ENCODE measurements at places on chromosomes 13 and 19.

GRCh38 chr13:27915301-27916207, 4.2 kb upstream of the PDX1 start:
- no peak for DNase-seq

DNA sequence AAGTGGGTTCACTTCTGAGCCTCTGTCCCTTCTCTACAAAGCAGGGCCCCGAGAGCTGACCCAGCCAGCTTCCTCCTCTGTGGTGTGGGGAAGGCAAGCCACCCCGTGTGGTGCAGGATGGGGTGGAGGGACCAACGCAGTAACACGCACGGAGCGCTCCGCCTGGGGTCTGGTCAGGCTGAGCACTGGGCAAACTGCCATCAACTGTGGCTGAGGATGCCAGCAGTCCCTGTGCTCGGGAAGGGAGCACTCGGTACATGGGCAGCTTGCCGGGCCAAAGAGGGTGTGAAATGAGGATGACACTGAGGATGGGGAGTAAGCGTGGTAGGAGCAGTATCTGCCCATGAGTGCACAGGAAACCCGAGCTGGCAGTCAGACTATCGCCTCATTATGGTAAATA, 7.6 kb upstream of the GMIP start:
- DNase-seq: no peak

DNA sequence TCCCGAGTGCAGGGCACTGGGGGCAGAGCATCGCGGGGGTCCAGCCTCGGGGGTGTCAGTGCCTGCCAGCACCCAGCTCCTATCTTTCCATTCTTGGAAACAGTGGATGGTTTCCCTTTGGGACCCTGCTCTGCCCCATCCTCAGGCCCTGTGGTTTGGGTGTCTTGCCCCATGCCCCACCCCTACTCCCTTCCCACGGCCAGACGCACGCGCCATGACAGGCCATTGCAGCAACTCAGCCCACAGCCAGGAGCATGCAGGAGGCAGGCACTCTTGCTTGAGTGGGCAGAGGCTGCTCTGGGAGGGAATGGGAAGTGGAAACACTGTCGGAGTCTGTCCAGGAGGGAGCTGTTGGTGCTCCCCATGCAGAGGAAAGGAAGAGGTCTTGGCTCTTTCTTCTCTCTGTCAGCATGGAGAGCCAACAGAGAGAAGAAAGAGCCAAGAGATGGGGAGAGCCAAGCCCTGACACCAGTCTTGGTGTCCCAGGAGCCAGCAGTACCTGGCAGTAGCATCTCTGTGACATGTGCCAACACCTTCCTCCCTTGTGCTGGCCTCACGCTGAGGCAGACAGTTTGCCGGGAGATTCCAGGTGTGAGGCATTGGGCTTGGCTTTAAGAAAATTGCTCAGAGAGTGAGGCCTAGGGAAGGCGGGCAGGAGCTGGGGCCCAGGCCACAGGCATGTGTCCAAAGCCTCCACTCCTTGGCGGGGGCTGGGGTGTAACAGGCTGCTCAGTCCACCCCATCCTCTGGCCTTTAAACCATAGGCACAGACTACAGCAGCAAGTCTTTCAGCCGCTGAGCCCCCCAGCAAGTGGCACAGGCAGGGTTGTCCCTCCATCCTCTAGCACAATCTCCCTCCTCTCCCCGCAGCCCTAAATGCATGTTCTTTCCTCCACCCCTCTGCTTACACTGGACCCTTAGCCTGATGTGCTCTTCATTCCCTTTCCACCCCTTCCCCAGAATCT, 86.7 kb upstream of the UQCRFS1 start:
- DNase-seq: no peak

DNA sequence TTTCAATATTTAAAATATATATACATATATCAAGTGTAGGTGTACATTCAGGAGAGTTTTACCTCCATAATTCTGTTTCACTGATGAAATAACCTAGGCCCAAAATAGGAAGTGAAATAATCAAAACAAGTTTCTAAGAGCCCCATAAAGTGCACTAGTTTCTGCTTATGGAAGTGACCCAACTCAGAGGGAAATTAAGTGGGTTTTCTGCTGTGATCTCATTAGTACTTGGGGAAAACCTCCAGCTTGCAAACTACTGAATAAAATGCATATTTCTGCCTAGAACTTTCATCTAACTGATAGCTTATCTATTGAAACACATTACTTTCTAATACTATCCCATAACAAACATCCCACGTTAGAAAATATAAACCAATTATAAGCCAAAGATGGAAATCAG, 45.4 kb upstream of the MIR17HG start:
- DNase-seq: no peak

DNA sequence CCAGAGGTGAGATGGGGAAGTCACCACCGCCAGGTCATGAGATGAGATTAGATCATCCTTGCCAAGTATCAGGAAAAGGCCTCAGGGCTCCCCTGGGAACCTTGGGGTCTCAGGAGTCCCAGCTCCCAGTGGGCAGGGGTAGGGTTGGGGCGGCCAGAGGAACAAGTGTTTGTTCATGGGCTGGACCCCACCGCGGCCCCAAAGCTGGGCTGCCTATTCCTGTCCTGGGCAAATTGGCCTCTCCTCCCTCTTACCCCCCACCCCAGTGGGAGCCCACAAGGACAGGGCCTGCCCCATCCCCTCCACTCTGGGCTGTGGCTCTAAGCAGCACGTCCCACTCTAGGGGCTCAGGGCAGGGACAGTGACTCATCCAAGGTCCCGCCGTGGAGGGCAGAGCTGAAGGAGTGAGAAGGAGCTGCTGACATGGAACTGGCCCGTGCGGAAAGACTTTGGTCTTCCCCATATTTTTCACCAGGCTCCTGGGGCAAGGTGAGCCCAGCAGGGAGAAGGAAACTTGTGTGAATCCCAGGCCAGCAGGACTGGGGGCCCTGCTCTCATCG, 4.0 kb upstream of the HCN2 start:
- DNase-seq: no peak

- DNase-seq: no peak
These were observed 12.7 kb downstream of the ARHGAP45 start for GRCh38 chr19:1079566-1080111.

DNA sequence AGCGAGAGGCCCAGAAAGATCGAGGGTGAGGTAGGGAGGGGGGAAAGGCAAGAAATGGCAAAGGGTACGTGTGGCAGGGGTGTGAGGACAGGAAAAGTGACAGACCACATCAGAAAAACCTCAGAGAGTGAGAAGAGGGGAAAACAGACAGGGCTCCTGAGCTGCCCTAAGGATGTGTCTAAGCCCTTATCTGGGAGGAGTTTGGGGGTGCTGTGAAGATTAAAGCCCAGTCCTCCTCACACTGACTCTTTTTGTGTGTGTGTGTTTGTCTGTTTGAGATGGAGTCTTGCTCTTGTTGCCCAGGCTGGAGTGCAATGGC, 703 bp upstream of the PTH2 start:
- DNase-seq: peak; percentile 48

DNA sequence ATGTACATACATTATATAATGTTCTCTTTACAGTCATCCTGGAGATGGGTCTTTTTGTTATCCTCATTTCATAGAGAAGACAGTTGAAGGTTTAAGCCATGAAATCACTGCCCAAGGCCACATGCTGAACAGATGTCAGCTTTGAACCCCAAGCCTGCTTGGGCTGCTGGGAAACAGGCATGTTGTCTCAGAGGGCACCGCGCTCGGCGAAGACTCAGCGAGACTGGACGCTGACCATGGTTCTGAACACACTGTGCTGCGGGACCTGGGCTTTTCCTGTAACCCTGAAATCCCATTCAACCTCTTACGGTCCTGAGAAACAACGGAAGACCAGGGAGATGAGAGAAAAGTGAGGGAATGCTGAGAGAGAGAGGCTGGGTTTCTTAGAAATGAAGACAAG, 27.3 kb downstream of the LRFN3 start:
- no peak for DNase-seq

- no peak for DNase-seq
These were observed 2.4 kb downstream of the COX7A1 start for GRCh38 chr19:36149673-36150406.

GRCh38 chr19:14366529-14366928, 14.7 kb upstream of the ADGRE5 start:
- DNase-seq: peak; percentile 94

- DNase-seq: no peak
These were observed 2.4 kb downstream of the NCAN start for GRCh38 chr19:19214159-19214490.

GRCh38 chr13:51728275-51728673, 75.7 kb downstream of the DHRS12 start:
- no peak for DNase-seq

DNA sequence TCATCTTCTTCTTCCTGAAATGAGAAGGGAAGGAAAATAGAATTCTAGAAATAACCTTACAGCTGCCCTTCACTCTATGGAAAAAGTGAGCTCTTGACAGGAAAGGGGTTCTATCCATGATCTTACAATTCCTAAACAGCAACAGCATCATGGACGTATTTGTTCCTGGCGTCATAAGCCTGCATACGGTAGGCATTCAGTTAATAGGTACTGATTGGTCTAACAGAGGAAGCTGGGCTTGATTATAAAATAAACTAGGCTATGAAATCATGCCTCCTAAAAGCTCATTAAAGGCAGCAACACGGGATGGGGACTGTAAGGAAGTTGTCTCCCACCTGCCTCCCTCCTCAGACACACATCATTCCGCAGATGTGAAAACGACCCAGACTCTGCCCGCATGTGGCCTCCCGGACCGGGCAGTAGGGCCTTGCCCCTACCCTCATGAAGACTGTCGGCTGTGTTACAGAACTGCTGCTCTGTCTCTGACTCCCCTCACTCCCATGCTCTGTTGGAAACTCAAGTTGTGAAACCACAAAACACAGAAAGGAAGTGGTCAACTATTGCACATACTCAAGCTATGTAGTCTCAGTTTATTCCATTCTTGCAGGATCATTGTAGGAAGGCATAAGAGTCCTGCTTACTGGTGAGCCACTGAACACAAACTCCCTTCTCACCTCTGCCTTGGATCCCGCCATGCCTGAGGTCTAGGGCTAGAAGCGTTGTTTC, 129.8 kb downstream of the DLEU7 start:
- DNase-seq: peak; percentile 92

DNA sequence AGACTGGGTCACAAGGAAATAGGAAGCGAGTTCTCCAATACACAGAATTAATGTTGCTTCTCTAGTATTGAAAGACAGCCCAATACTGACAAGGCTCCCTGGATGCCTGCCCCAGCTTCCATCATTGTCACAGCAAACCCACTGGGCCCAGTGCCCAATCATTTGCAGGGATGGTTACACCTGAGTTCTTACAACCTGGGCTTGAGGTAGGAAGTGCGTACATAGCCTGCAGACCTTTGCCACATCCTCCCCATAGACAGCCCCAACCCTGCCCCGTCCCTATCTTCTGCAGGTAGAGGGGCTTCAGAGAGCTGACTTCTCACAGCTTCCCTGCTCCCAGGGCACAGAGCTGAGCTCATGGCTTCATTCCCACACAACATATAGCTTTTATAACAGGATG, 108.1 kb upstream of the UBL3 start:
- no peak for DNase-seq

DNA sequence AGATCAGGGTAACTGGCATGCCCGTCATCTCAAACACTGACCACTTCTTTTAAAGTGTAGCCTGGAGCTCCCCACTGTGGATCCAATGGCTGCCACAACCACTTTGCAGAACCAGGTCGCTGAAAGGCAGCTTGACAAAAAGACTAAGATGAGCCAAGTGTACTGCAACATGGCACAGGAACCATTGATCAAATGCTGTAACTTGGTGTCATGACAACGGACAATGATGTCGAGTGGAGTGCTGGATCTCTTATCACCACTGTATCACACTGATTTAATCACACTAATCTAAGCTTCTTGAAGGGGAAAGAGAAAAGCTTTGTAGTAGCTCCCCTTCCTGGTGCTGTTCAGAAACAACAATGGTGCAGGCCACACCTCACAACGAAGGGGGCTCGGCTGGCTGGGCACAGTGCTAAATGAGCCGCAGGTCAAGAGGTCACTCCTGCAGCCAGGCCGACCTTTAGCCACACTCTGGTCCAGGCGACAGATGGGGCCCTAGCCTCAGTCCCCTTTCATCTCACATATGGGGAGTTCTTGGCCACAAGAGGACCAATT, 2.2 kb upstream of the TNFRSF19 start:
- no peak for DNase-seq

GRCh38 chr13:49046519-49046918, 70.8 kb downstream of the FNDC3A start:
- DNase-seq: no peak

DNA sequence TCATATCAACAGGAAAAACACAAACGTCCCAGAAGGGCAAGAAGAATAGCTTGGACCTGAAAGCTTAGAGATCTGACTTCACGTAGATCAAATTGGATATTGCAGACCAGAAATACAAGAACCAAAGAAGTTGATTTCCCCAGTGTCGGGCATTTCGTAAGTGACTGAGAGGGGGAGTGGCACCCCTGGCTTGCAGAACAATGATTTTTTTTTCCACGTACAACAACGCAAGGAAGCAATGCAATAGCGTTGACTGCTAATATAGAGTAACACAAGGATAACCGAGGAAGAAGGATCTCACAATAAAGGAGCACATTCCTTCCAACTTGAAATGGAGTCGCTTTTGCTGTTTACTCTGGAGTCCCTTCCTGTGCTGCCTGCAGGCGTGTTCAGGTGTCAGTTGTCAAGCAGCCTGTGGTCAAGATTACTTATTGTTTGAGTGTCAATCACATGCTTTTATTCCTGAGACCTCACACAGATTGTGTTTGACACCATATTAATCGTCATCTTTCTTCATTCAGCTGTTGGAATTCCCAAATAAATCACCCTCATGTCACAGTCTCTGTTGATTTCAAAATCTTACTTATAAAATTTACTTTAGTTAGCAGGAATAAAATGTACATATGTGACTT, 139.4 kb downstream of the FREM2 start:
- no peak for DNase-seq

DNA sequence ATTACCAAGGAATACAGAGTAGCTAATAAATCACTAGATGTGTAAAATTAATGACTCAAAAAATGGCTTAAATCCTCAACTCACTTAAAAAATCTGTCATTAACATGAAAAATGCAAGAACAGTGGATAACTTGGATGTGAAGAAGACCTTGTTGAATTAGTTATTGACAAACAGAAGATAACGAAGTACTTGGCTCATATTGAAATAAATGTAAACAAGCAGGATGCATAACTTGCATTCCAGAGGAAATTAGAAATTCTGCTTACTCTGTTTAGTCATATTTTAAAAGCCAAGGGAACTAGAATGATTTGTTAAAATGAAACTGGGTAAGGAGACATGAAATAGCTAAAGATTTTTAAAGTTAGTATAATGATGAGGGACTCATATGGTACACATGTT, 1812.2 kb downstream of the PCDH9 start:
- DNase-seq: no peak

GRCh38 chr19:44794610-44795009, 14.3 kb upstream of the BCAM start:
- no peak for DNase-seq

GRCh38 chr13:105147461-105147860, 1388.0 kb downstream of the EFNB2 start:
- DNase-seq: no peak

- DNase-seq: no peak
These were observed 284.2 kb downstream of the TBC1D4 start for GRCh38 chr13:75197803-75198202.

GRCh38 chr13:43407023-43407581, 379.7 kb downstream of the ENOX1 start:
- no peak for DNase-seq

- no peak for DNase-seq
These were observed 100.4 kb downstream of the COL4A2 start for GRCh38 chr13:110407531-110407930.
